ENCODE measurements at places on chromosomes 1 and 21.
A peak's percentile ranks its signal among the peaks of the same experiment; 100 is the strongest.

- no peak for DNase-seq
Observed at GRCh38 chr1:176541663-176542062, 78.7 kb downstream of the PAPPA2 start.

DNA sequence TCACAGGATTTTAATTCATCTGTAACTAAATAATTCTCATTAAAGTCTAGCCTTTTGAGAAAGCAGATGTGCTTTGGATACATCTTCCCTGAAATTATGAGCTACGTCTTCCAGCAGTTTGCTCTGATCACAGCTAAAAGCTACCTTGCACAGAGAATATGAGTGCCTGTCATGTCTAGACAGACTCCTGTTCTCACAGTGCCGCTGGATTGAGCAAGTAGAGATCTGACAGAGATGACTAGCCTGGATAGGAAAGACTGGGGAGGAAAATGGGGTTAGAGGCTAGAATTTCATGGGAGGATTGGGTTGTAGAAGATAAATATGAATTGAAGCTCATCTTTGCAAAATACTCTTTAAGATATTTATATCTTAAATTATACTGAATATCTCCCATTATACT lies 24.1 kb downstream of the CEPT1 start:
- no peak for DNase-seq

DNA sequence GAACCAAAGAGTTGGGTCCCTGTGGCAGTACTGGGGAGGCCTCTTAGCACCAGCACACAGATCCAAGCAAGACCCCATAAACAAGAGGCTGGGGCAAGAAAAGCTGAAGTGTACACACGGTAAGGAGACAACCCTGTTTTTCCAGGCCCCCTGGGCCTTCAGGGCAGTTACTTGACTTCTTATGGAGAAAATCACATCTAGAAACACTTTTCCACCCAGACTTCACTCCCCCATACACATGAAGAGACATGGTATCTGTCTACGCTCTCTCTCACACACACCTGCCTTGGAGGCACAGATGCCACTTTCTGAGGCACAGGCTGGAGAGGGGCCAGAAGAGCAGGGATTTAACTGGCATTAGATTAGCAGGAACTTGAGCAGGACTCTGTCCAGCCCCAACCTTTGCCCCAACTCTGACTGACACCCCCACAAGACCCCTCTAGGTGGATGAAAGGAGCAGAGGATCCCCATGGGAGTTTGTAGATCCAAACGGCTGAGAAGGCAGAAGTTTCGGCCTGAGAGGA lies 2.2 kb downstream of the CERS2 start:
- DNase-seq = no peak

DNA sequence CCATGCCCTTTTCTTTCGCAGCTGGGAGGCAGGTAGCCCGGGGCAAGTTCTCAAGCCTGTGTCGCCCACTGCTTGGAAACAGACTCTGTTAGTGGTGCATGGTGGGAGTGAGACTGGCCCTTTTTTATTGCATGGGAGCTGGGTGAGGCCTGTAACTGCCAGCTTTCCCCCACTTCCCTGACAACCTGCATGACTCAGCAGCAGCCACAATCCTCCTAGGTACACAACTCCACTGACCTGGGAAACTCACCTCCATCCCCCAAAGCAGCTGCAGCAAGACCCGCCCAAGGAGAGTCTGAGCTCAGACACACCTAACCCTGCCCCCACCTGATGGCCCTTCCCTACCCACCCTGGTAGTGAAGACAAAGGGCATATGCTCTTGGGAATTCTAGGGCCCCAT lies 25.8 kb downstream of the PIGP start:
- DNase-seq = no peak

DNA sequence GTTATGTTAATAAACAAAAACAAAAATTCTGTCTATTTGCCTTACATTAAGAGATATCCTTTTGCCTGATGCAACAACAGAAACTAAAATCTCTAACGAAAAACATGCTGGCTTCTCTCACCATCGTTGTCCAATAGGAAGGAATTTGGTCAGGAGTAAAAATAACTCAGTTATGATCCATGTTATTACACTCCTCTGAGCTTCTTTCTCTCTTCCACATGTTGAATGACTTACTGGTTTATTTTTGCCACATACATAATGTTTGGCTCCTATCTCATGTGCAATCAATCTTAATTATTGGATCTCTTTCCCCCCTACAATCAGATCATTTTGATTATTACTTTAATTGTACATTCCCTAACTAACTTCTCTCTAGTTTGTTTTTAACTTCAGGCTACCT lies 688.4 kb downstream of the USP25 start:
- DNase-seq = no peak

GRCh38 chr21:45836268-45836655 lies 145.3 kb upstream of the COL6A1 start:
- no peak for DNase-seq

GRCh38 chr1:1306661-1307260 lies 969 bp downstream of the ACAP3 start:
- DNase-seq = peak; percentile 44

- DNase-seq = peak; percentile 59
Observed at GRCh38 chr1:228459091-228459993, 27.8 kb upstream of the RNF187 start.

DNA sequence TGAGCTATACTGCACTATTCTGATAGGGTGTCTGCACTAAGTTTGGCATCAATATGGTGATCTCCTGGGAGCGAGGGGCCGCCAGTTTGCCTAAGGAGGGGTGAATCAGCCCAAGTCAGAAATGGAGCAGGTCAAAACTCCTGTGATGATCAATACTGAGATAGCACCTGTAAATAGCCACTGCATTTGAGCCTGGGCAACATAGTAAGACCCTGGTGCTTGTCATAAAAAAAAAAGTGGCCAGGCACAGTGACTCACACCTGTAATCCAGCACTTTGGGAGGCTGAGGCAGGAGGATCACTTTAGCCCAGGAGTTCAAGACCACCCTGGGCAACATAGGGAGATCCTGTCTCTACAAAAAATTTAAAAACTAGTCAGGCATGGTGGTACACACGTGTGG lies 11.6 kb upstream of the ZDHHC18 start:
- no peak for DNase-seq

DNA sequence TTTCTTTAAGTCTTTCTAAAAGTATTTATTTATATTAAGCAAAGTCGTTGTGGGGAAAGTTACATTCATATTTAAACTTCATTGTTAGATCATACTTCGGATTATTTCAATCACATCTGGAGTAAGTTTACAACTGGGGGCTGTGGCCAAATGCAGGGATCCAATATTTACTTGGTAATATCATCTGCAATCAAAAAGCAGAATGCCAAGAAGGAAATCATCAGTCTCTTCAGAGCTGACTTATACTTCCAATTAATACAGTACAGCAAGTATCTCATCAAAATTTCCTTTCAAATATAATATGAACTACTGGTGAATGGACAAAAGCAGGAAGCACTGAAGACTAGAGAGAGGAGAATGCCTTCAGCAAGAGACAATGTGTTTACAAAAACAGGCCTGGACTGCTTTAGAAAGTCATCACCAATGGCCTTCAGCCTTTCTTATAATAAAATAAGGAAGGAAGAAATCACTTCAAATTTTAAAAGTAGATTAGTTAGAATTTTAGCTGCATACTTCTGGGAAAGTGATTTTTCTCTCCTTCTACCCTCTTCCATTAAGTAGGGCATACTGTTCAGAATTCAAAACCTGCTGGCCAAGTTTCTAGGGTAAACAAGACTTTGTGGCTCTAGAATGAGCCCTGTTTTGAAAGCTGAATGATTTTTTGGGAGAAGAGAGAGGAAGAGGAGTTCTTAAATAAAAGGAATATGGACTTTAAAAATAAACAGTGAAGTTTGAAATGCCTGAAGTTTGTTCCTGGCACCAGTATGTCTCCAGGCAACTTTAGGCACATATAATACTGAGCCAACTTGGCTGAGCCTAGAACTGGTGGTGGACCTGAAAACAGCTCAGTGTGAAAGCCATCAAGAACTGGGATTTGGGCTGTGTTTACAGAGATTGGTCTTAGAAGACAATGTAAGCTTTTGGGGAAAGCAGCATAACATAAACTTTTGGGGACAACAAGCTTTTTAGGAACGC lies 22.2 kb upstream of the MYOC start:
- no peak for DNase-seq

- DNase-seq = no peak
Observed at GRCh38 chr1:40687059-40687458, 4.4 kb upstream of the NFYC start.

DNA sequence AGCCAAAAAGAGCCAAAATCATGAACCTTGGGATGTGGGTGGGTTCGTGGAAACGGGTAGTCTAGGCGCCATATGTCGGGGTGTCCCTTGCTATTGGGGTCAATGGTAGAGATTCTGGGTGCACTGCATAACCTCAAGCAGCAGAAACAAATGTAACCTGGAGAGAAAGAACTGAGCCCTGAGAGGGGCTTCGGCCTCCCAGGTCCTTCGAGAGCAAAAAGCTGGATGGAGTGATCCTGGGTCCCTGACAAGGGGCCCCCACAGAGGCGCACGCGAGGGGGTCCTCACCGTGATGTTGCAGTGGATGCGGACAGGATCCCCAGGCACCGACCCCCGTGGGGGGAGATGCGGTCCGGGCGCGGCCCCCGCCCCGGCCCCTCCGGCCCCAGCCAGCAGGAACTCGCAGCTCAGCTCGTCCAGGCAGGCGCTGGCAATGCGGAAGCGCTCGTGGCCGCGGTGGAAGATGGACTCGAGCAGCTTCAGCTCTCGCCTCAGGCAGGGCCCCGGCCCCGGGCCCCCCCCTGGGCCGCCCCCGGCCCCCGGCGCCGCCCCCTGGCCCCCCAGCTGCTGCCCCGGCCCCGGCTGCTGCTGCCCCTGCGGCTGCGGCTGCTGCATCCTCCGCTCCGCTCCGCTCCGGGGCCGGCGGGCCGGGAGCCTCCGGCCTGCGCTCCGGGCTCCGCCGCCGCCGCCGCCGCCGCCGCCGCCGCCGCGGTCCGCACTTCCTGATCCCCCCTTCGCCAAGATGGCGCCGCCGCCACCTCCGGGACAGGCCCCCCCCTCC lies at the start of gene UBE2Q1:
Gene UBE2Q1, minus strand, starts transcription at position 724 of the 781 bp plus-strand sequence. Its CDS starts 109 bp downstream, at position 615.
- no peak for DNase-seq

GRCh38 chr1:207020709-207021107 lies 11.8 kb downstream of the C1orf116 start:
- no peak for DNase-seq

DNA sequence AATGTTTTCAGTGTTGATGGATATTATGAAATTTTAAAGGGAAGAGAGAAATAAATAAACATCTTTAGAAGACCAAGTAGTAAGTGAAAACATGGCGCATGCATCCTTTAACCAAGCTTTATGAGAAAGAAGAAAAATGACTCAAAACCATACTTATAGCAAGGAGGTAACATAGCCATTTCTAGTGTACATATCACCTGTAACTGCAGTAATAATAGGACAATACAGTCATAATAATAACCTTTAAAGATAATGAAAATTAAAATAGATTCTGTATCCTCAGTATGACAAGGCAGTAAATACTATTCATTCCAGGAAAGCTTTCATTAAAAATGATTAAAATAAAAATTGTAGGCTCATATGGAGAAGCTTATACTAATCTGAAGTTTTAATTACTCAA lies 141.2 kb downstream of the COL24A1 start:
- DNase-seq = no peak

DNA sequence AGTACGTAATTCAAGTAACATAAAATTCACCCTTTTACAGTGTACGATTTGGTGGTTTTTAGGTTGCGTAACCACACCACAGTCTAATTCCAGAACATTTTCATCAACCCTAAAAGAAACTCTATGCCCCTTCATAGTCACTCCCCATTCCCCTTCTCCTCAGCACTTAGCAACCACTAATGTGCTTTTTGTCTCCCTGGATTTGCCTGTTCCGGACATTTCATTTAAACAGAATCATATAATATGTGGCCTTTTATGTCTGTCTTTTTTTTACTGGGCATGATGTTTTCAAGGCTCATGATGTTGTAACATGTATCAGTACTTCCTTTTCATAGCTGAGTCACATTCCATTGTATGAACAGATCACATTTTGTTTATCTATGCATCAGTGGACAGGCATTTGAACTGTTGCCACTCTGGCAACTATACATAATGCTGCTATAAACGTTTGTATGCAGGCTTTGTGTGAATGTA lies 20.8 kb downstream of the OBSCN start:
- DNase-seq = no peak

DNA sequence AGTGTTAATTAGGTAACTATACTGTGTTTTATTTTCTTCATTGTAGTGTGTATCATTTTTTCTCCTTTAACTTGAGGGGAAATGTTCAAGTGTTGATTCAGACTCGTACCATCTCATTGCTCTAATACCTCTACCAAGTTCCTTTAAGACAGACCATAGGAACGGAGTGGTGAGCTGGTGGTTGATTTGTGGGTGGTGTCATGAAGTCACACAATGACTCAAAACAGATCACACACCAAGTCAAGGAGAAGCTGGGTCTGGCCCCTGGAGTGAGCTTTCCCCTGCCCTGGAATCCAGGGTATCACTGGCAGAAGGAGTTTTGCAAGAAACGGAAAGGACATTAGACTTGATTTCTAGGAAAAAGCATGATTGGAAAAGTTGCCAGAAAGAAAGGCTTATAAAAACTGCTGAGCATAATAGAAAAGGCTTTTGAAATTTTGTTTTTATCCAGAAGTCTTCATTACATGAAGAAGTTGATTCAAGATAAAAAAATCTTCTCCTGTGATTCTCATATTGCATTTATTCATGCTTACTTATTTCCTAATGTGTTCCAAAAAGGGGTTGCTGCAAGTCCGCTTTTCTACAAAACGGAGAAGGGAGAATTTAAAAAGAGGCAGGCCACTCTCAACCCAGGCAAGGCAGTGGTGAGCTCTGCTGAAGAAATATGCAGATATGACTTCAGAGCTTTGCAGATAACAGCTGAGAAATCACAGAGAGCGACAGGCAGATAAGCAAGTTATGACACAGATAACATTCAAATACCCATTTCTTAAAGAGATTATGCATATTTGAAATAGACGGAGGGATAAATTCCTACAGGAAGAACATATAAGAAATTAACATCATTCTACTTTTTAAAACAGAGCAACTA lies 79.7 kb downstream of the TBX19 start:
- DNase-seq = no peak

GRCh38 chr1:21674957-21675356 lies 5.8 kb upstream of the RAP1GAP start:
- DNase-seq = no peak

GRCh38 chr1:185644531-185644930 lies 89.7 kb upstream of the HMCN1 start:
- no peak for DNase-seq

- no peak for DNase-seq
Observed at GRCh38 chr1:41795205-41795762, 123.4 kb downstream of the HIVEP3 start.

GRCh38 chr1:103931891-103932290 lies 182.2 kb downstream of the AMY1C start:
- no peak for DNase-seq

DNA sequence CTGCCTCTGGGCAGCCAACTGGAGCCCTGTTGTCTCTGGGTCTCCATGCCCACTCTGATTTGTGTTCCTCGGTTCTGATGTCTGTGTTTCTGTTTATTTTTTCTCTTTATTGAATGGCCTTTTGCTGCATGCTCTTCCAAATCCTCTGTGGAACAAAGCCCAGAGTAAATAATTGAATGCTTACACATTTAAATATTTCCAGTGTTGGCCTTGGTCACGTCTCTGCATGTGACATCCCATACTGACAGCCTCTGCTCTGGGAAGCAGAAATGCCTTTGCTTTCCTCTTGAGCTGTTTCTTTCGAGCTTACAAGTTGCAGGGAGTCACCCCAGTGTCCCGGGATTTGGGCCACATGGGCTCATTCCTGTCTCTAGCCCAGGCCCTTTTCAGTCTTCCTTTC lies 267.9 kb downstream of the PTPRU start:
- no peak for DNase-seq
